Karpas-422 (cell line): ENCODE measurements at places on chromosomes 11 and 22.

- DNase-seq: no peak
Observed at GRCh38 chr22:44453441-44454112, 44.5 kb downstream of the RTL6 start.

GRCh38 chr11:11882539-11882938, 40.8 kb downstream of the USP47 start:
- DNase-seq: no peak

GRCh38 chr11:47002390-47002789, 65.8 kb downstream of the CSTPP1 start:
- DNase-seq: peak; percentile 54

DNA sequence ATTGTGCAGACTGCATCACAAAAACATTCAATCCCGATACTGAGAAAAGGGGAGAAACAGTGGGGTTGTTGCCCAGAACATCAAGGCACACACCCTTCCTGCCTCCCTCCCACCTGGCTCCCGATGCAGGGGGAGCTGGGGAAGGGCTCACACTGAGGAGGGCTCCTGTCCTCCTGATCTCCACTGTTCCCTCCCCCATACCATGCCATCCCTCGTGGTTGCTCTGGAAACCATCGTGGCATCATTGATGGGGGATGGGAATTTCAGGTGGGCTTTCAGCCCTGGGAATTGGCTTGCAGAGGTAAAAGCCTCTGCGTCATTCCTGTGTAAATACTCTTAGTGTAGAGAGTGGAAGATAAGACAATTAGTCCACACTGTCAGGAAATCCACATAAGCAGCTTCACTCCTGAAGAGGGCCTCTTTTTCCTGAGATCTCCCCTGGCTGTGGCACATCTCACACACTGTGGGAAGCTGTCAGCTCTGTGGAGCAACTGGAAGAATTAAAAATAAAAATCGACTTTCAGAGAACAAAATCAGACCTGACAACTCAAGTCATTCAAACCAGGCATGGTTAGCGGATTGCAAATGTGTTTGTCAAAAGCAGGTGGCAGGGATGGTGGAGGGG, 176.0 kb downstream of the CHST1 start:
- DNase-seq: no peak

GRCh38 chr11:70074746-70075145, 3.4 kb upstream of the ANO1 start:
- DNase-seq: no peak

- DNase-seq: no peak
Observed at GRCh38 chr11:93000511-93001476, 31.3 kb downstream of the MTNR1B start.

- DNase-seq: no peak
Observed at GRCh38 chr11:93468290-93468689, 74.9 kb downstream of the SMCO4 start.

DNA sequence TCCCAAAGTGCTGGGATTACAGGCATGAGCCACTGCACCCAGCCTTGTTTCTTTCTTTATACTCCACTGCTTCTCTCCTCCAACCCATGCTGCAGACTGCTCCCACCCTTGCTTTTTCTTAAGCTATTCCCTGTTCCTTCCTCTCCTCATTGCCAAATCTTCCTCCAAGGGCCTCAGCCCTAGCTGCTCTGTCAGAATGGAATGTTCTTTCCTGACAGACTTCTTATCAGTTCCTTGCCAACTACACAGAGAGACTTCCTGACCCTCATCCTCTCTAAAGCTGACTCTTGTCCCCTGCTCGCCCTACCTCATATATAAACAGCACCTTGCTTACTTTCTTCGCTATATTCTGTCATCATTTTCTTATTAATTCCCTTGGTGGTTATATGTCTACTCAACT, 16.9 kb upstream of the PIK3C2A start:
- DNase-seq: no peak

DNA sequence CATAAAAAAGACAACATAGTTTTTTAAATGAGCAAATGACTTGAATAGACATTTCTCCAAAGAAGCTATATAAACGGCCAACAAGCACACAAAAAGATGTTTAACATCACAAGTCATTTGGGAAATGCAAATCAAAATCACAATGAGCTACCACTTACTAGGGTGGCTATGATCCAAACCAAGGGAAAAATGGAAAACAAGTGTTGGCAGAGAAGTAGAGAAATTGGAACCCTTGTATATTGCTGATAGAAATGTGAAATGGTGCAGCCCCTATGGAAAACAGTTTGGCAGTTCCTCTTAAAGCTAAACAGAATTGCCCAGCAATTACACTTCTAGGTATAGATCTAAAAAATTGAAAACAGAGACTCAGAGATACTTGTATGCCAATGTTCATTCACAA, 29.0 kb downstream of the PAMR1 start:
- no peak for DNase-seq

DNA sequence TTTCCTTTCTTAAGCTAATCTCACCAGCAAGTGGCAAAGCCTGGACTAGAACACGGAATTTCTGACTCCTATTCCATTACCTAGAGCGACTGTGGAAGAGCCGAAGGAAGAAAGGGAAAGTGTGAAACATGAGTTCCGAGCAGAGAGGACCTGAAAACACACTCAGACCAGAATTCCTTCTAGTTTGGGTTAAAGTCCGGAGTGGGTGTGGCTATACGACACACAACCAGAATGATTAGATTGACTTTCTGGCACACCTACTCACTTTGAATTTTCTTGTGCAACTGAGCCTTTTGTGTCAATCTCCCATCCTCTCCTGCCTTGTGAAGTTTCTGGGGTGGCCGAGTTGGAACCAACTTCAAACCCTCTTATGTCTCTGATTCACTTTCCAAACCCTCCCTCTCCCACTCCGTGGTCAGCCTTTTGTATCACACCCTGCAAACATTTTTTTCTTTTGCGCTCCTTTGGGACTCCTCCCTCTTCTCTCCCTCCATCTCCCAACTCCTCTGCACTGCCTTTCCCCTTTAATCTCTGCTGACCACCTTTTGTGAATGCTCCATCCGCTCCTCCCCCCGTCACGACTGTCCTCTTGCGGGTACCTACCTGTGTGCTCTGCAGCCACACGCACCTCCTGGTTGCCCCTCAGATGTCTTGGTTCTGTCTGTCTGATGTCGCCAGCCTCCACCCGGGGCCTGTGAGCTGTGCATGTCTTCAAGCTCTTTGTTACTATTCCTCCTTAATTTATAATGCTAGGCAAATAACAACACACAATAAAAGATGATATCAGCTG, 86.3 kb upstream of the BLID start:
- no peak for DNase-seq

GRCh38 chr11:133383201-133383600, 149.1 kb downstream of the OPCML start:
- no peak for DNase-seq

DNA sequence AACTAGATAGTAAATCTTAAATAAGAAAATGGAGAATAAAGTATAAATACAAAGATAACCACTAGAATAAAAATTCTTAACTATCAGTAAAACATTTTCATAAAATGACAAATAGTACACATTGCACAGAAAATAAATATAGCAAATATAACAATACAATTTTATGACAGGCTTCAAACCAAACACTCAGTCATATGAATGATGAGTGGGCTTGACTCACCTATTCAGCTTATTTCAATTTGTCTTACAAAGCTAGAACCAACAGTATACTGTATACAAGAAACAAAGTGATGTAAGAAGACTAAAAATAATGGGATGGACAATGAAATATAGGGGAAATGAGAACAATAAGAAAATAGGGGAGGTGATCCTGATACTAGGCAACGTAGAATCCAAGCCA, 141.2 kb downstream of the CWF19L2 start:
- DNase-seq: no peak

DNA sequence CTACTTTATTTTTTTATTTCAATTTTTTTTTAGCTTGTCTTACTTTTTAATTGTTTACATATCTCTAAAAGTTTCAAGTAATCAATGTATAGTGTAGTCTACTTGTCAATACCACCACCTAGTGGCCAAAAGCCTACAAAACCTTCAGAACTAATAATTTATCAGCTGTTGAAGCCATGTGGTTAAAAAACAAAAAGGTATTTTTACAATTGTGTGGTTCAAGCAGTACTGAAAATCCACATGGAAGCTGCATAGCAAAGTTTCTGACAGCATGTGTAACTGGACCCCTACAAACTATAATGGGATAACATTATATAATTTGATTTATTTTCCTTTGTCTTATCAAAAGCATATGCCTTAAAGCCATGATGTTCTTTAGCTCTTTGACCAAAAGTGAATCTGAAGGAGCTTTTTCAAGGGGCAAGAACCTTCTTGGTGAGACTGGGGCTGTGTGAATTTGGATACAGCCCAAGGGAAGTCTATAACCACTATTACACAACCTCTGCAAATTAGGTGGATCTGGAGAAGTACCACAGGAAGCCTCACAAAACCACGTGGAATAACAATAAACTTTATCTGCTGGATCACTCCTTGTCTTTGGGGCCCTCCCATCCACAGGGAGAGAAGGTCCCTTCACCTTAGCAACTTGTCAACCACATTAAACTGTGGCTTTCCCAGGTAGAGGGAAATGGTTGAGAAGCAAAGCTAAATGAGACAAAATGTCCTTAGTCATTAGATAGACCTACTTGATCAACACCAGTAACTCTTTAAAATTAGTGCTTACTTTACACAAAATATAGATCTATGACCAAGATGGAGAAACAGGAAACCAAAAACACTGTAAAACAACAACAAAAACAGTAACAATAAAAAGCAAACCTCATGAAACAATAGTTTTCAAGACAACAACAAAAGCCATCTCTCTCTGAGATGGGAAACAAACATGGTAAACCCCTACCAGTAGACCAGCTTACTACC, 9.9 kb downstream of the NARS2 start:
- DNase-seq: peak; percentile 86

GRCh38 chr11:4607096-4607495, 935 bp downstream of the TRIM68 start:
- no peak for DNase-seq

DNA sequence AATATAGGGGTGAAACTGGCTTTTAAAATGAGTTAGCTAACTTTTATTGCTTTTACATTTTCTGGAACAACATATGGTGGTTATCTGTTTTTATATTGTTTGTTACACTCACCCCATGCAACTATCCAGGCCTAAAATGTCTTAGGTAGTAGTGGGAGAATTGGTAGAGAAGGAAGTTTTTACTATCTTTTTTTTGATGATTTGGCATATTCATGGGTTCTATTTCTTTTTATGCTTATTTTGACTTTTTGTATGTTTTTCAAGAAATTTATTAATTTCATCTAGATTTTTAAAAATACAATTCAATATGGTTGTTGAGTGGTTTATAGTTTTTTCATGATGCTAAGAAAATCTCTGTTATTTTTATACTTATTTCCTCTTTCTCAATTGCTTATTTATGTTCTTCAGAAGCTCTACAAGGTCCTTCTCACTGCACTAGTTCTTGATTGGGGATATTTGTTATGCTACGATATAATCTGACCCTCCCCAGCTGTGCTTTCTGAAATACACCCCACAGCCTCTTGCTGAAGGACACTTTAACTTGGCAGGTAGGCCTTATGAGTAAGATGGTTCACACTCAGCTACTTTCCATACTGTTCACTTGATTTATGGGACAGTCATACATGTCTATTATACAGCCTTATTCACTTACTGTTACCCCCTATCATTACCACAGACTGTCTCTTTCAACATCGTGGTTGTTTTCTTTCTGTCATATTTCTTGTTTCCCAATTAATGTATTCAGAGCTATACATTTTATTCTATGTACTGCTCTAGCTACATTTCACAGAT, 431.2 kb downstream of the METTL15 start:
- DNase-seq: no peak

DNA sequence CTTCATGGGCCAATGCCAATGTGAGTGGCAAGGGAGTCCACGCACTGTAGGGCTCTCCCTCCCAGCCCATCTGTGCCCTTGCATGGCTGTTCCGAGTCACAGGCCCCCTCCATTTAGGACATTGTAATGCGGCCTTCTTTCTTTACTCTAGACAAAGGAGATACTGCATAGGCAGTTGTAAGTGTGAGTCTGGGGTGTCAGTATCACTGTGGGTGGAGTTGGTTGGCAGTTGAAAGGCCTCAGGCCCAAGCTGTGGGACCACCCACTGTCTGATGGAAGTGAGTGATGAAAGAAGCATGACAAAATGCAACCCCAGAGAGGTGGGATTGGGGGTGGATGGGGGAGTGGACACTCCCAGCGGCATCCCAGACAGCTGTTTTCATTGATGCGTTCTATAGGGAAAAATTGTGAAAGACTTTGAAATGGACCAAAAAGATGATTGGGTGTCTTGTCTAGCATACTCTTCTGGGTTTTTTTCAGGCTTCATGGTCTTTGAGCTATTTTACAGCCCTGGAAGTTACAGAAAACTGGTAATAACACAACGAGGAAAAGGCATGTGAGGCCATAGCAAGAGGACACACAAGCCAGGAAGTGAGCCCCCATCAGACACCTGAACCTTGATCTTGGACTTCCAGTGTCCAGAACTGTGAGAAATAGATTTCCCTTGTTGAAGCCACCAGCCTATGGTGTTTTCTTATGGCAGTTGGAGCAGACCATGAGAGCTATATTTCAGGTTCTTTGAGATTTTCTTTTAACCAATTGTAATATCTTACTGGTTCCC, 114.6 kb downstream of the NECTIN1 start:
- no peak for DNase-seq

GRCh38 chr11:99881610-99882009, 805.5 kb upstream of the ARHGAP42 start:
- no peak for DNase-seq

DNA sequence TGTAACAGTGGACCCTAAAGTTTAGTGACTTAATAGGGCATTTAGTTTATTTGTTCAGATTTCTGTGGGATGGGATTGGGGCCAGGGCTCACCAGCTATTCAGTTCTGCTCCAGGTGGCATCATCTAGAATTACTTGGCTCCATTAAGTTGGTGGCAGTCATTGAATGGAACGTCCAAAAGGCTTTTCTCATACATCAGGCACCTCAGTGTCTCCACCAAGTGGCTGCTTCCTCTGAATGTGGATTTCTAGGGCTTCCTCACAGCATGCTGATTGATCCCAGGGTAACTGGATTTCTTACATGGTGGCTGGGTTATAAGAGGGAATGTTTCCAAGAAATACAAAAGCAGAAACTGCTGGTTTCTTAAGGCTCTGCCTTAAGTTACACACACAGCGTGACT, 34.7 kb downstream of the USP47 start:
- peak; percentile 51 for DNase-seq
